ENCODE measurements at places on chromosomes 13 and 19.

DNA sequence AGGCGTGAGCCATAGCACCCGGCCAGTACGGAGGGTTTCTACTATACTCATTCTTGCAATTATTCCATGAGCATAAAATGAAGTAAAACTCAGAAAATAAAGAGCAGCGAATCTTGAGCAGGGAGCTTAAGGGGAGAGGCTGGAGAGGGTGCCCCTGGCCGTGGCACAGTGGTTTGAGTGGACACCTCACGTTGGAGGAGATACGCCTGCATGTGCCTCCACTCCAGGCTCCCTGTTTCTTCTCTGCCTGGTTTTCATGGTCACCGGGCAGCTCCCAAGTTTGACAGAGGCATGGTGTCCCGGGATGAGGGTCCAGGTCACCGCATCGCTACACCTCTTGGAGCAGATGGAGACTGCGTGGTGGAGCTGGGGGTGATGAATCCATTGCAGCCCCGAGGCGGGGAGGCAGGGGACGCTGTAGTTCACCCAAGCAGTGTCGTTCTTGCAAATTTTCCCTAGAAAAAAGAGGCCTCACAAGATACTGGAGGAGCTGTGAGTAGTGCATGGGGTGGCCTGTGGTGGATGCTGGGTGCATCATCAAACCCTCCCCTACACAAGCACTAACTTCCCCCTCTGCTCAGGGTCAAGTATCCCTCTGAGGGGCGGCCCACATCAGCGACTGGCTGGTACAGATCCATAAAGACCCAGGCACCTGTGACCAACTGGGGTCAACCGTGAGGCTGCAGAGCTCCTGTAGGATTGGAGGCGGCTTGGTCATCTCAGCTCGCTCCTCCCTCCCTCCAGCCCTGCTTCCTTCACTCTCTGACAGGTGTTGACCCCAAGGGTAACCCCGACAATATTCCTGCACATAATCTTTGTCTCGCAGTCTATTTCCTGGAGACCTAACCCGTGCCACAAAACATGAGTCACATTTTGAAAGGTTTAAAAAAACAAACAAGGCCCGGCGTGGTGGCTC is 3.6 kb upstream of the MIER2 start:
- no peak for DNase-seq

DNA sequence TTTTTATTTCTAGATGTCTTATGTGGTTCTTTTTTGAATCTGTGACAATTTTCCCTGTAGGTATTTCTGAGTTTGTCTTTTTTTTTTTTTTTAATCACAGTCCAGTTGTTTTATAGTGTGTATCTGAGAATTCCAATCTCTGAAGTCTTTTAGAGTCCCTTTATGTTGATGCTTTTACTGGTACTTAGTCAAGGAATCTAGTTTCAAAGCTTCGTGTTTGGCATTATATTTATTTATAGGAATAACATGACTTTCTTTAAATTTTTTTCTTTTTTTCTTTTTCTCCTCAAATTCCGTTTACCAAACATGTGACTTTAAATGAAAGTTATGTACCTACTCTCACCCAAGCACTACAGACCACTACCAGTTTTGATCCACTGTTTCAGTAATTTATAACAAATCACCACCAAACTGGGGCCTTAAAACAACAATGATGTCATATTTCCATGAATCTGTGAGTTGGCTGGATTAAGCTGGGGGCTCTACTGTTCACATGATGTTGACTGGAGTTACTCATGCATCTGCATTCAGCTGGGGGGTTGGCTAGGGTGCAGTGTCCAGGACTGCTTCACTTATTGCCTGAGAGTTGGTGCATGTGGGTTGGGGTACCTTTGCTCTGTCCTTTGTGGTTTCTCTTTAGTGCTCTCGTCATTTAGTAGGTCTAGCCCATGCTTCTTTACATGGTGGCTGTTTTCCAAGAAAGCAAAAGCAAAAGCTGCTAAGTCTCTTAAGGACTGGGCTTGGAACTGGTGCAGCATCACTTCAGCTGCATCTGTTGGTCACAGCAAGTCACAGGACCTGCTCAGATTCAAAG is 22.3 kb downstream of the KCTD4 start:
- DNase-seq, result no peak

DNA sequence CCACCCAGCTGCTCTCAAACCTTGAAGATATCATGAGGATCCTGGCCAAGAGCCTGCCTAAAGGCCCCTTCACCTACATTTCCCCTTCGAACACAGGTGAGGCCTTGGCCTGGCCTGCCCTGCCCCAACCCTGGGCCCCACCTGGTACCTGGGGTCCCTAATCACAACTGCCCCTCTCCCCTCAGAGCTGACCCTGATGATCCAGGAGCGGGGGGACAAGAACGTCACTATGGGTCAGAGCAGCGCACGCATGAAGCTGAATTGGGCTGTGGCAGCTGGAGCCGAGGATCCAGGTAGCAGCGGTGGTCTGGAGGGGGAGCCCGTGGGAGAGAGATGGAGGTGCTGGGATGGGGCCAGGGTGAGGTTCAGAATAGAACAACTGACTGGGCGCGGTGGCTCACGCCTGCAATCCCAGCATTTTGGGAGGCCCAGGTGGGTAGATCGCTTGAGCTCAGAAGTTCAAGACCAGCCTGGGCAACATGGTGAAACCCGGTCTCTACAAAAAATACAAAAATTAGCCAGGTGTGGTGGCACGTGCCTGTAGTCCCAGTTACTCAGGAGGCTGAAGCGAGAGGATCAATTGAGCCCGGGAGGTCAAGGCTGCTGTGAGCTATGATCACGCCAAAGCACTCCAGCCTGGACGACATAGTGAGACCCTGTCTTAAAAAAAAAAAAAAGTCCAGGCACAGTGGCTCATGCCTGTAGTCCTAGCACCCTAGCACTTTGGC is 17.5 kb downstream of the DDX39A start:
- no peak for DNase-seq

DNA sequence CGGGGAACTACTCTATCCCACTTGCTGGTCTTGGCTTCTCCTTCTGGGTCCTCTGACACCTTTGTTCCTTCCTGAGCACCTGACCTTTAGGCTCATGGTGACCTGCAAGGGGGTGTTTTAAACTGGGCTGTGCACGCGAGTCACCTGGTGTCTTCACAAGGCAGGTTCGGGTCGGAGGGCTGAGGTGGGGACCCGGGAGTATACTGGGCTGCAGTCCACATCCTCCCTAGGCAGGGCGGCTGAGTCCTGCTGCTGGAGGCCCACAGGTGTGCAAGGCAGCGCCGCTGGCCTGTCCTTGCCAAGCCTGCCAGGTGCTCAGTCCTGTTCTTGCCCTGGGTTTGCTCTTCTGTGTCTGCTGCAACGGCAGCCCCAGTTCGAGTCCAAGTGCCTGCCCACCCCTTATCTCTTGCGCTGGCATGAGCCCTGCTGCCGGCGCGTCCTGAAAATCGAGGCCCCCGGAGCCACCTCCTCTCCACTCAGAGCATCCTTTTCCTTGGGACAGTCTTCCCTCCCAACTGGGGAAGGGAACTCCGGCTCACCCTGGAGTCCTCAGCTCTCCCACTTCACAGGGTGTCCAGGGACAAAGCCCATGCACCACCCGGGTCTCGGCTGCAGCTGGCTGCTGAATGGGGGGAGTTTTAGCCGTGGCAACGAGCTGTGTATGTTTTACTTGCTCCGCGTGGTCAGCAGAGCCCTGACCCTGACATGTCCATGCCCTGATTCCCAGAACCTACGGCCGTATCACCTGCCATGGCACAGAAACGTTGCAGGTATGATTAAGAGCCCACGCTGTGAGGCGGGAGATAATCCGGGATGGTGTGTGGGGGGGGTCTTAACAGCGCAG is 193.5 kb downstream of the TEX29 start:
- DNase-seq, result no peak

- DNase-seq, result no peak
Measured at GRCh38 chr19:9060564-9061340, 26.1 kb upstream of the OR1M1 start.

- no peak for DNase-seq
Measured at GRCh38 chr13:41122838-41123237, 9.8 kb downstream of the KBTBD6 start.

- DNase-seq, result no peak
Measured at GRCh38 chr13:19089315-19089714, 92.3 kb downstream of the TUBA3C start.

GRCh38 chr19:41226053-41226873 is 7.2 kb downstream of the AXL start:
- DNase-seq, result peak; percentile 89

GRCh38 chr13:44622261-44622660 is 46.1 kb upstream of the TSC22D1 start:
- DNase-seq, result peak; percentile 42

- peak; percentile 67 for DNase-seq
Measured at GRCh38 chr13:32639502-32640105, 53.4 kb downstream of the PDS5B start.

DNA sequence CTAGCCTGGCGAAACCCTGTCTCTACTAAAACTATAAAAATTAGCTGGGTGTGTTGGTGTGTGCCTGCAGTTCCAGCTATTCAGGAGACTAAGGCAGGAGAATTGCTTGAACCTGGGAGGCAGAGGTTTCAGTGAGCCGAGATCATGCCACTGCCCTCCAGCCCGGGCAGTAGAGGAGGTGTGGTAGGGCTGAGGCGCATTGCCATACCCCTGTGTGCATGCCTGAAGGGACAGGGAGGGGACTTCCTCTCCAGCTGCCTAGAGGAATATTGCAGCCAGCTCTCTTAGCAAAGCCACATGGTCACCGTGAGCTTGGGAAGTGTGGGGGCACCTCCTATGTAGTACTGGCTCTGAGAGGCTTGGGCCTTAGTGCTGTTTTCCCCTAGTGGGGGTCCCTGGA is 29.2 kb upstream of the PEPD start:
- DNase-seq, result no peak

DNA sequence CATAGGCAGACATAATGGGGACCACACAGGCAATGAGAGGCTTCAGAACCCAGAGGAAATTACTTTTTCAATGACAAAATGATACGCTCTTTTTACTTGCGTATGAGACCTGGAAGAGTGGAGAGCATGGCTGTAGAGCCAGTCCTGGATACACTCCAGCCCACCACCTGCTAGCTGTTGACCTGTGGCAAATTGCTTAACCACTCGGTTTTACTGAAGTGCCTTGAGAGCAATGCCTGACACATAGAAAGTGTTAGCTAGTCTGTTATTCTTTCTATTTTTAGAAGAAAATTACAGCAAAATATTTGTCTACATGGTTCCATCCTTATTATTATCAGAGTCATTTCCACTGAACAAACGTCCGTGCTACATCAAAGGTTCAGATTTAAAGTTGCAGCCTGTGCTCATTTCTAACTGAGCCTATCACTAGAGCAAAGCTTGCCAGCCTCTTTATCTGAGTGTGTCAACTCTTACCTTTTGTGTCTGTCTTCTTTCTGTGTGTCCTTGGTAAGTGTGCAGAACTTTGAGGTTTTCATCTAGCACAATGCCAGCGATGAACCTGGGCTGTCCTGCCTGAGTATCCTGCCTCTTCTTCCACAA is 9.6 kb upstream of the GPR183 start:
- DNase-seq, result no peak

DNA sequence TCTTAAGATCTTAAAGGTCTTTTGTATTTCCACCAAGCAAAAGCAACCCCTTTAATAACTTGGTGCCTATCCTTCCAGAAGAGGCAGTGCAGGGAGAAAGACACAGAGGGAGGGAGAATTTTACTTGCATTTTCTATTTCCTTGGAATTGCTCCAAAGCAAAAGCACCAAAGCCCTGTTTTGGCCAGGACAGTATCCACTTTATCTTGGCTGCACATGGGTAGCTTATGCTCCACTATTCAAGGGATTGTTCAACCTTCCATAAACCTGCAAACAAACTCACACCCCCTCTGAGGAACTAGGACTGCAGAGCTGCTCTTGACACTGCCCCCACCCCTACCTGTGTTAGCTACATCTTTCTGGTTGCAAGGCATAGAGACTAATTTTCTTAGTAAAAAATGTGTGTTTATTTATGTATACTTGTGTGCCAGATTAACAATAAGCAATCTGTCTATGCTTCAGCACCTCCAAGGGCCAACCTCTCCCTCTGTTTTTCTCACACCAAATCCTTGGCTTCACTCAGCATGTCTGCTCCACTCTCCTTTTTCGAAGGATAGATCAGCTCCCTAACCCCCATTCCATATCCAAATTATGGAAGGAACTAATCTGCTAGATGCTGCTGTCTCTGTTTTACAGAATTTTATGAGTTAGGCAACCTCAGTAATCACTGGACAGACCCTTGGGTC is 68.1 kb upstream of the KLF12 start:
- DNase-seq, result no peak

GRCh38 chr19:11986754-11987153 is 21.9 kb downstream of the ZNF763 start:
- no peak for DNase-seq

DNA sequence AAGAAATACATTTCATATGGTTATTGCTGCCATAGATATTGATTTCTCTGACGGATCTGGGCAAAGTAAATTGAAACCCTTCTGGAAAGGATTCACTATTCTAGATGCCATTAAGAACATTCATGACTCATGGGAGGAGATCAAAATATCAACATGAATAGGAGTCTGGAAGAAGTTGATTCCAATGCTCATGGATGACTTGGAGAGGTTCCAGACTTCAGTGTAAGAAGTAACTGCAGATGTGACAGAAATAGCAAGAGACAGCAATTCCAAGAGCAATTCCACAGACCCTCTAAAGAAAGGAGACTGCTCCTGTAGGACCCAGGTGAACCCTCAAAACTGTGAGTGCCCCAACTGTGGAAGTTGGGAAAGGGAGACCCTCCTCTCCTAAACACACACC is 30.9 kb upstream of the KCTD12 start:
- DNase-seq, result peak; percentile 38

- peak; percentile 64 for DNase-seq
Measured at GRCh38 chr13:39144941-39145533, 106.8 kb downstream of the NHLRC3 start.

DNA sequence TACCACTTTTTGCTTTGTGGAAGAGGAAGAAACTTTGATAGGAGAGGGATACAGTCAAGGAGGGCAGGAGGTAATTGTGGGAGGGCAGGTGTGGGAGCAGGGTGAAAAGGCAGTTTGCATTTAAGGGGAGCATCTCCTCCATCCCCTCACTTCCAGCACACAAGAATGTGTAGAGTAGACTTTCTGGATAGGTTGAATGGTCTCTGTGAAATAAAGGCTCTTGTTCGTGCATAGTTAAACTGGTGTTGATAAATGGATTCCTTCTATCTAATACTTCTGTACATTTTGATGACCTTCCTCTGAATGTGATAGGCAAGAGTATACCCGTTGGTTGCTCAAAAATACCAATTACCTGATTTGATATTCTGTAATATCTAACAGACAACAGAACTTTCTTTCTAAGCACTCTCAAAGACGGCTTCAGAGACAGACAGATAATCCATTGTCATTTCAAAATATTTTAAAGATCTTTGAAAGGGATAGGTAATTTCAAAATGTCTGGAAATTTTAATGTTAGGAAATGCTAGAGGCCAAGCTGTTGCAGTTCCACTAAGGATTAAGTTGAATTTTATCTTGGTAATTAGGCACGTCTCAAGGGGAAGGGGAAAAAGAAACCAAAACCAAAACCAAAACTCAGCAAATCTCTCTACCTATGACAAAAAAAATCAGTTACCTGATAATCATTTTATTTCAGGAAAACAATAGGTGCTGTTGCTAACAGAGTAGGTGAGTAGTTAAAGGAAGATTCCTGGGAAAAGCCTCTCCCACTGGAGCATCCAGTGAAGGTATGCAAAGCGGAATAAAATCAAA is 302.6 kb downstream of the COG6 start:
- DNase-seq, result no peak

- peak; percentile 42 for DNase-seq
Measured at GRCh38 chr13:98492335-98493041, 84.4 kb downstream of the STK24 start.

- no peak for DNase-seq
Measured at GRCh38 chr13:39770221-39771090, 115.0 kb downstream of the COG6 start.

Measured in fibroblast of gingiva (primary cell).